ENCODE measurements at places on chromosomes 16 and 17.

DNA sequence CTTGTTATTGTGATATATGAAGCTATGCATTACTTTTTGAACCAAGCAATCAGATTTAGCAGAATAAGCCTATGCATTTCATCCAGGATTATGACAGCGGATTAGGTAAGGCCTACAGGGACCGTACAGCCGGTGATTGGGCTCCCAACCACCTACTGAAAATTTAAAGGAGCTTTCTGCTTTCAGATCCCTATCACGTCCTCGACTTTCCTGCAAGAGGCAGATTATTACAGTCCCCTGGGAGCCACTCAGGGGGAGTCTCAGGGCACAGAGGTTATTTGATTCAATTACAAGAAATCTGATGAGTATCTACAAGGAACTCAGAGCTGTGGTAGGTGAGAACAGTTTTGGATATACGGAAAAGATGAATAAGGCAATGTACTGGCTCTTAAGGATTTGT lies 80.7 kb downstream of the HS3ST3B1 start:
- no peak for DNase-seq

- DNase-seq, result no peak
These were observed 15.3 kb downstream of the KCNG4 start for GRCh38 chr16:84224554-84224953.

GRCh38 chr17:60371818-60372510 lies 20.0 kb downstream of the USP32 start:
- DNase-seq, result no peak

GRCh38 chr17:53707566-53707965 lies 115.2 kb upstream of the KIF2B start:
- no peak for DNase-seq

DNA sequence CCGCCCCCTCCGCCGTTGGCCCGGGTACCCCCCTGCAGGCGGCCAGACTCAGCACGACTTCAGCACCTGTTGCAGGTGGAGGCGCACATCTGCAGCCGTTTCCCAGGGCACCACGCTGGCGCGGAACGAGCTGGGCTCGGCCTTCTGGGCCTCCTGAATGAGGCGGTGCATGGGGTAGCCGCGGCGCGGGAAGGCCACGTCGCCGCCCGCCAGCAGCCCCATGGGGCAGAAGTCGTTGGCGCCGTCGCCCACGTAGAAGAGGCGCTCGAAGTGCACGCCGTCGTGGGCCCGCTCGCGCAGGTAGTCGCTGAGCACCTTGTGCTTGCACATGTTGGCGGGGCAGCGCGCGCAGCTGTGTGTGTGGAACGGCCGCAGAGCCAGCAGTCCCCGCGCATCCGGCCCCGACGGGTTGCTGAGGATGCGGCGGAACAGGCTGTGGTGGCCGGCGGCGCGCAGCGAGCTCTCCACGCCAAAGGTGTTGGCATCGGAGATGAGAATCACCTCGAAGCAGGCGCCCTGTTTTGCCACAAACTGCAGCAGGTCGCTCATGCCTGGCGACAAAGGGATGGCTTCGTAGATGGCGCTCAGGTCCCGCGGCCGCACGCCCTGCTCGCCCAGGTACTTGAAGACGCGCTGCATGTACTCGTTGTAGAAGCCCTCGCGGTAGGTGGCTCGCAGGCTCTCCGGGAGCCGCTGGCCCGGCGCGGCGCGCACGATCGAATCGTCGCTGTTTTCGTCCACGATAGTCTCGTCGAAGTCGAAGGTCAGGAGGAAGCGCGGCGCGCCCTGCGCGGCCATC lies 6.2 kb downstream of the PHOSPHO1 start:
- no peak for DNase-seq

GRCh38 chr16:31466381-31466841 lies 5.5 kb upstream of the TGFB1I1 start:
- no peak for DNase-seq

DNA sequence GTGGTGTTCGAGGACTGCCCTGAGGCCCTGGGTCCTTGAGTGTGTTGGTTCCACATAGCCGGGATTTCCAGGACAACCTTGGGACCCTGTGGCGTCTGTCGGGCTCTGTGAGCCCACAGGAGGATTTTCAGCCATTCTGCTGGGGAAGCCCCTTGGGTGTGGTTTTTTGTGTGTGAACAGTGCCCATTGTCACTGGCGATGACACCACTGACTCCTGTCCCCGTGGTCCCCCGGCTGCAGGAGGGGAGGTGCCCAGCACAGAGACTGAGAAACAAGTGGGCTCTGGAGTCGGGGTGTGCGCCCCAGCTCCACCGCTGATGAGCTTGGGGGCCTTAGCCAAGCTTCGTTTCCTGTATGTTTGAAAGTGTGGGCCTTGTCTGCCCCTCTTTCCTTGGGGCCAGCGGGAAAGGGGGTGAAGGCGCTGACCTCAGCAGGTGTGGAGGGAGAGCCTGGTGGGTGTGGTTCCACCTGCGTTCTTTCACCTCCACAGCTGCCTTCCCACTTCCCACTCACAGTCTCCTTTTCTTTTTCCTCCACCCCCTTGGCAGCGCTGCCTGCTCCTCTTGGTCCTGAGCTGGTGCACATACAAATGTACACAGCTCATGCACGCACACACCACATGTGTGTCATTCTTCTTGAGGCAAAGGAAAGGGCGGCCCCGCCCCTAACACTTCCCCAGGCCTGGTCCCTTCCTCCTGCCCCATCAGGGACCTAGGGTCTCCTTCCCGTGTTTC lies 16.1 kb downstream of the MGRN1 start:
- DNase-seq, result no peak

GRCh38 chr17:17750881-17751280 lies 69.6 kb downstream of the RAI1 start:
- DNase-seq, result peak; percentile 57

DNA sequence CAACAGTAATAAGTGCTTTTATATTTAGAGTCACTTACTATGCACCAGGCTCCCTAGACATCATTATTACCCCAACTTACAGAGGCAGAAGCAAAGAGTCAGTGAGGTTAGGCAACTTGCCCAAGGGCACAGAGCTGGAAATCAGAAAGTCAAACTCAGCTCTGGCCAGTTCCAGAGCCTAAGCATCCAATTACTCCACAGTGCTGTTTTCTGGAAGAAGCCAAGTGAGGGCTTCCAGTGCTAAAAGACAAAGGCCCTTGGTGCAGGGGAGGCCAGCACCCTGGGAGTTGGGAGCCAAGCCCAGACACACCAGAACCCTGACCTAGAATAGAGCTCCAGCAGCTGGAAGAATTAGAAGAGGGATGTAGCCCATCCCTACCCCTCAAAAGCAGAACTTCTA lies 40.2 kb downstream of the C17orf67 start:
- no peak for DNase-seq

GRCh38 chr17:42704837-42705494 lies 22.6 kb downstream of the CNTNAP1 start:
- no peak for DNase-seq

DNA sequence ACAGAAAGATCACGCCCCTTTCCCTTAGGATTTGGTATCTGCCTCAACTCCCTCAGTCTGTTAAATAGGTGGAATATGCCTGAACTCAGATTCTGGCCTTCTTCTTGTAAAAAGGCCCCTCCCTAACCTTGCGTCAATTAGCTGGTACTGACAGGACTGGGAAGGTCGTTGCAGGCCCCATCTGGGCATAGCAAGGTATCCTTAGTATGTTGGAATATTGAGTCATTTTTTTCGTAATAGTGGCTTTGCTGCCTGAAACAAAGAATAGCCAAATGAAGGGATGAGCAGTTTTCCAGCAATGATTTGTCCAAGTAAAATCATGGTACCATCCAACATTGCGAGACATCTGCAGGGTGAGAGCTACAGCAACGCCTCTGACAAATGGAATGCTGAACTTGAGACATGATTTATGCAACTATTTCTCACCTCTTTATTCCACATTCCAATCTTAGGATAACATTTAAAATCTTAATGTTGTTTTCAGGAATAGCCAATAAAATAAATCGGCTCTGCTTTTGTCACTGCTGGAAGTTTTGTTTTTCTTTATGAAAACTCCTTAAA lies 39.3 kb upstream of the BRD7 start:
- no peak for DNase-seq

DNA sequence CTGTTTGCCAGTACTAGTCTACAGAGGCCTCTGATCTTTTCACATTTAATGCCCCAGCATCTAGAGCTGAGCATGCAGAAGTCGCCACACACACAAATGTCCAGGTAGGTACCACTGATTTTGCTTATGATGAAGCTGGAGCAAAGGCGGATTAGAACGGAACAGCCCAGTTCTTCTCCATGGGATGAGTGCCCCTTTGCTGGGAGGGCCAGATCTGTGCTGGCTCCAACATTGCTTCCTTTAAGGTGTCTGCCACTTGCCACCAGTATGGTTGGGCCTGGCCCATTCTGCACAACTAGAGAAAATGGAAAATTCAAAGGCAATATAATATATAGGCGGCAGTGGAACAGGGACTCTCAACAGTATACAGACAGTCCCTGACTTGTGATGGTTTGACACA lies 2.2 kb upstream of the MNT start:
- no peak for DNase-seq

GRCh38 chr17:38447502-38448085 lies 19.3 kb downstream of the ARHGAP23 start:
- no peak for DNase-seq

DNA sequence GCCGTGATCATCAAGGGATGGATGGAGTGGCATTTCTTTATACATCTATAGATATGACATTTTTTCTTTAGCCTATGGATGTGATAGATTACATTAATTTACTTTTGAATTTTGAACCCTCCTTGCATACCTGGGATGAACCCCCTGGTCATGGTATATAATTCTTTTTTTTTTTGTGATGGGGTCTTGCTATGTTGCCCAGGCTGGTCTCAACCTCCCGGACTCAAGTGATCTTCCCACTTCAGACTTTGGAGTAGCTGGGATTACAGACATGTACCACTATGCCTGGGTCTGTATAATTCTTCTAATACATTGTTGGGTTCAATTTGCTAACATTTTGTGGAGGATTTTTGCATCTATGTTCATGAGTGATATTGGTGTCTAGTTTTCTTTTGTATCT lies 1.7 kb upstream of the TNS4 start:
- no peak for DNase-seq

DNA sequence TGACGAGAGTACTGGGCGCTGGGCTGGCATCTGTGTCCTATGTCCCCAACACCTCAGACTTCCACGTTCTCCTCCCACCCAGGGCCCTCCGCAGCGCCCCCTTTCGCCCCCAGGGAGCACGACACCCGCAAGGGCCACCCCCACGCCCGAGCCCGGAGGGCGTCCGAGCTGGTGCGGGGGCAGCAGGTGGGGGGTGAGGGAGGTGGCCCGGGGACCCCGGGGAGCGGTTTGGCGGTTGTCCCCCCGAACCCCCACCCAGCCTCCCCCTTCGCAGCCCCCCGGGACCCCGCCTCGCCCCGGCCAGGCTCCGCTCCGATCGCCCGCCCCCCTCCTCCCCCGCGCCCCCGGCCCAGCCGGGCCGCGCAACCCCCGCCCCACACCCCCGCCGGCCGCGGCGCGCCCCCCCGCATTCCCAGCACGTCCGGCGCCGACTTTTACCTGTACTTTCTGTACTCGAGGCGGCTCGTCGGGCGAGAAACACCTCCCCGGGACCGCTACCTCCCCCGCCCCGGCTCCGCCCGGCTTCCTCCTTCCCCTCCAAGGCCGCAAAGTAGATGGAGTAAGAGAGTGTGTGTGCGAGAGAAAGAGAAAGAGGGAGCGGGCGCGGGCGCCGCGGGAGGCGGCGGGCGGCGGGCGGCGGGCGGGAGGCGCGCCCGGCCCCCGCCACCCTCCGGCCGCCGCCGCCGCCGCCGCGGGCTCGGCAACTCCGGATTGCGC lies 901 bp downstream of the CDYL2 start:
- DNase-seq, result peak; percentile 41

DNA sequence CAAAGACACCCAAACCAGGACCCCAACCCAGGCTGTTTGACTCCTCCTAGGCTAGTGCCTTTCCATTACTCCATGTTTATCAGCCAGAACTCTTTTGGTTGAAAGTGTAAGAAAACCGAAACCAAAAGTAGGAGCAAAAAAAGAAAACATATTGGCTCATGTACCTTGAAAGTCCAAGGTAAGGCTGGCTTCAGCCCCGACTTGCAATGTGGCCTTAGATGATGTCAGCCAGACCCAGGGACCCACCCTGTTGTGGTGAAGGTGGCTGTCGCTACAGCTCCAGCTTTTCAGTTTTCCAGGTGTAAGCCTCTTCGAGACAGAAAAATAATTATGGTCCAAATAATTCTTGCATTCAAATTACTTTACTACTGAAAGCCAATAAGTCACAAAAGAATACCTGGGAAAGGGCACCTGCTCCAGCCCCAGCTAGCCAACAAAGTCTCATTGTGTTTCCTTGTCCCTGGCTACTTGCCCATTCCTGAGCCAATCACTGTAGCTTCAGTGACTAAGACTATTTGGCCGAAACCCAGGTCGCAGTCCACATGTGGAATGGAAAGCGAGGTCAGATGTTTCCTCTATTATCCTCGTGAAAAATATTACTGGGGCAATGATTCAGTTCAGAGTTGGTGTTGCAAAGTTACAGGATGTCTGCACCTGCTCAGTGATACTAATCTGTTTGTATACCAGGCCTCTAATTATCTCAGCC lies 20.7 kb downstream of the DNAH9 start:
- DNase-seq, result no peak

- no peak for DNase-seq
These were observed 38.3 kb downstream of the RPA1 start for GRCh38 chr17:1868090-1868489.

DNA sequence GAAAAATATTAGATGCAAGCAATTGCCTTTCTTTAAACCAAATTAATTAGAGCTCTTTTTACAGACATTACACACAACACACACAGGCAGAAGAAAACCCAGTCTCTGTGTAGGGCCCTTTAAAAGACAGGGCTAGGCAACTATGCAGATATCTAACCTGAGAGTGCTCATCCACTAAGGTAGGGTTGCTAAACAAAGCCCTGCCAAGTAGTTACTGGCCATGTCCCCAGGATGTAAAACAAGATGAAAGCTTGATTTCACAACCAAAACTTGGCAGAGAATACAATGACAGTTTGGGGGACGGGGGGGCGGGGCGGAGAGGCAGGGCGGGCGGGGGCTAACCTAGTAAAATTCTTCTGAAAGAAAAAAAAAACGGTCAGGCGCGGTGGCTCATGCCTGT lies 669.0 kb upstream of the CA10 start:
- no peak for DNase-seq

DNA sequence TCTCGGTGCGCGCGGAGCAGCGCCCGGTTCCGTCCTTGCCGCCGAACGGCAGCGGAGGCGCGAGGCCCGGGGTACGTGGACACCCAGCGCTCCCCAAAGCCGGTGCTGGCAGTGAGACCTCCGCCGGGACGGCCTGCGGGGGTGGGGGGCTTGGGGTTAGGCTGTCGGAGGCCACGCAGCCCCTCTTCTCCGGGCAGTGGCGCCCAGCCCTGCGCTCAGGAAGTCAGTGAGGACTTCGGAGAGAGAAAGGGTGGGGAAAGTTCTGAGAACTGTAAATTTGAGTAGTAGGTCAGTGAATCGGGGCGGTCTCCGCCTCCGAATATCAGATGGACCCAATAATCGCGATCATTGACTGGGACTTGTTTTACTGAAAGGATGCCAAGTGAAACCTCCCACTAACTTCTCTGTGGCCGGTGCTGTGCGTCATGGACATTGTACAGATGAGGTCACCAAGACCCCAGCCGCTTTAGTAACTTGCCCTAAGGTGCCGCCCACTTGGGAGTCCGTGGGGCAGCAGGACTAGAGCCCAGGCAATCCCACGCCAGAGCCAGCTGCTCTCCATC lies 468 bp downstream of the IL4R start:
- DNase-seq, result no peak
